ENCODE measurements at places on chromosomes 7 and 10. TPM values are rescaled to one million over a fixed set of nuclear protein-coding genes. Genes with fewer than 3 reads are reported as not detected.
A peak's percentile ranks its signal among the peaks of the same experiment; 100 is the strongest.

The TSPAN12 gene
- total RNA-seq, result not detected

The WEE2 gene
- not detected for total RNA-seq

- DNase-seq, result peak; percentile 60
Observed at GRCh38 chr10:128263891-128264688, 137.9 kb upstream of the MKI67 start.

DNA sequence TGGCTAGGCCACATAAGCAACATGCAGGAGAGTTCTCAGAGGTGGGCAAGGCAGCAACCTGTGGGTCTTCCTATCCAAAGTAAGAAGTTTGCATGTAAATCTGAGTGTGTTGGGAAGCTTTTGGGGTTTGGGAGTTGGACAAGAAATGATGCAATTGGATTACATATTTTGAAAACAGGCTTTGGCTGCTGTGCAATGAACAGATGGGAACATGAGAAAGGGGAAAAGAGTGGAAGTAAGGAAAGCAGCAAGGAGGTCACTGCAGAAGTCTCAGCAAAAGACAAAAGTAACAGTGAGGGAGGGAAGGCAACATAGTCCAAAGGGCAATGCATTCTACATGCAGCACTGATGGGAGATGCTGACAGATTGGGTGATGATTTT, 61.1 kb upstream of the C10orf90 start:
- no peak for DNase-seq

The CCDC71L gene
- total RNA-seq, result 13.0 TPM

The SH2B2 gene
- 2.4 TPM for total RNA-seq

The SRGN gene
- 2.3 TPM for total RNA-seq

DNA sequence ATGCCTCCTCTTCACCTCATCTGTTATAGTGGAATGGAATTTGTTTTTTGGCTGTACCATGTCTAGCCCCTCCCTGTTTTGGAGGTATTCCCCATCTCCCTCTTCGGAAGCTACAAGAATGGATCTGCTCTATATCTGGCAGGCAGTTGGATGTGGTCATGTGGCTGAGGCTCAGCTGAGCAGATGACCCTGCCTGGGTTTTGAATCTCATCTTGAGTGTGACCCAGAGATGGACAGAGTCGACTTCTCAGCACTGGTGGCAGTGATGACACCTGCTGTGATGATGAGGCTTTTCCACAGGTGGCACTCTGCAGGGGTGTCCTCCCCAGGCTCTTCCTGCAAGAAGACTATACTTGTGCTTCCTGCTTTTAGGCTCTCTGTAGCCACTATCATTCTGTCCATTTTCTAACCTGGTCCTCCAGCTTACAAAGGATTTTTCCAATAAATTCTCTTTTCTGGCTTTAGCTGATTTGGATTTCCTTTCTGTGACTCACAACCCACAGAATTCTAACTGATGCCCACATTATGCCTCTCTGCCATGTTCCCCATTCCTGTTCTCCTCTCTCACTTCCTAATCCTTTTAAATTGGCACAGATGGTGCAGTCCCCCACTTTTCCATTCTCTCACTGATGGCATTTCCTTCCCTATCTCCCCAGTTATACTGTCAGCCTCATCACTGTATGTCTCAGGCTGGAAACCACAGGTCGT, 7.5 kb upstream of the ARHGAP22 start:
- DNase-seq, result no peak

DNA sequence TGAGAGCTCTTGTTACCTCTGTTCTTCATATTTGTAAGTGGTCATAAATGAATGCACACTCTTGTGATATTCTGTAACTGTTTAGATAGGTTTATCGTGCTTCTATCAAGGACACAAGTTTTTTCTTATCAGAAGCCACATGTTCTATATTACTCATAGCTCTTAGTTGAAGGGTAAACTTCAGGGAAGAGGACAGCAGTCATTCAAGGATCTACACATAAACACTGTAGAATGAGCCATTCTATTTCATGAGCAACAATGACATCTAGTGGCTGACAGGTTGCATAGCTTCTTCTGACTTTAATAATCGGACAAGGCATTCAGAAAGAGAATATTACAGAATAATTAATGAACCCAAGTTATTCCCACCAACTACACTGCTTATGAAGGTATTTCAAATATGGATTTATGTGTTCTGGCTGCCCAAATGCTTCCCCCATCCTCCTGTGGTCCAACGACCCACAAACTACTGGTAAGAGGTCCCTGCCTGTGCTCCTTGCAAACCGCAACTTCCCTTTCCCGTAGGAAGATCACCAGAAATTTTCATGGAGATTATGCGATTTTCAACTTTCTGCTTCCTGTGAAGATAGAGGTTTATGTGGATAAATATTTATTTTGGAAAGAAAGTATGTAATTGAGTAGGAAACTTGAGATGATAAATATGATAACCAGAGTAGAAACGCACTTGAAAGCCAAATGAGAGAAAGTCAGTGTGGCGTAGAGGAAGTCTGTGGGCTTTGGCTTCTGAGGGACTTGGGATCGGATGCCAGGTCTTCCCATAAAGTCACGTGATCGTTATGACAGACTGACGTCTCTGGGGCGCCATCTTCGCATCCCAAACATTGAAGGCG, 16.8 kb upstream of the ABCB5 start:
- DNase-seq, result peak; percentile 72

The SBDS gene
- total RNA-seq, result 156 TPM

The AKR1C1 gene
- 4.3 TPM for total RNA-seq

The EVX1 gene
- not detected for total RNA-seq

- DNase-seq, result no peak
Observed at GRCh38 chr7:73418113-73418703, 15.4 kb upstream of the FZD9 start.

GRCh38 chr10:4546500-4546899, 279.5 kb upstream of the AKR1E2 start:
- no peak for DNase-seq

DNA sequence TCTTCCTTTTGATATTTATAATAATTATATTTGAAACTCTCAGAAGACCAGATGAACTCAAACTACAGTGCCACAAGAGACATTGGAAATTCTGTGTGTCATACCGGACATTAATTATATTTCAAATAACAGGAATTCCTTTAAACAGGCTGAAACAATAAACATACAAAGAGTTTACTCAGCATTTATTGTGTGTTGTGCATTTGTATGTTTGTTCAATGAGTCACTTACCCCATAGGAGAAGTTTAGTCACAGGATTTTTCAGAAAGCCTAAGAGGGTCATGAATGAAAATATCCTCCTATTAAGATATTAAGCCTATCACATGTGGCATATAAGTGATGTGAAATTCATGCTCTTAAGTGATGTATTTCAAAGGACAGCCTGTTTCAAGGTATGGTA, 566.8 kb downstream of the CNTNAP2 start:
- DNase-seq, result peak; percentile 26

The WNT8B gene
- not detected for total RNA-seq

The OPN4 gene
- total RNA-seq, result not detected

GRCh38 chr7:79730971-79731370, 277.5 kb upstream of the MAGI2 start:
- DNase-seq, result no peak

GRCh38 chr10:55628260-55628701, 732.8 kb downstream of the ZWINT start:
- no peak for DNase-seq

GRCh38 chr7:55432939-55433784, 68.0 kb downstream of the LANCL2 start:
- DNase-seq, result peak; percentile 55

DNA sequence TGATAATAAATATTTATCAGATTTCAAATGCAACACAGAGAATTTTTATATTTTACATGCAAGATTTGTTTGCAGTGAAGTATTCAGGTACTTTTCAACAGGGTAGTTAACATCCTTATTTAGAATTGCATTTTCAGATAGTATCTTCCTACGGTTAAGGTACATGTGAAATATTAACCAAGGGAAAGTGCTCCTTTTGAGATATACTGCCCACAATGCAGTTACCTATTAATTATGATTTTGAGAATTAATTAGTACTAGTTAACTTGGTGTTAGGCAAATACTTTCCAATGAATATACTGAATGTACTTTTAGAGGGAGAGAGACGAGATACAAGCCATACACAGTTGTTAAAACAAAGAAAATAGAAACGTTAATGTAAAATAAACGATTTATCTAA, 206.2 kb upstream of the YAE1 start:
- DNase-seq, result no peak

The MET gene
- 129 TPM for total RNA-seq

The TRIM73 gene
- total RNA-seq, result 3.7 TPM

Measured in MCF 10A (cell line).